Anterior cingulate cortex (tissue), 58 donors: ENCODE measurements at places on chromosomes 12 and 14.

DNA sequence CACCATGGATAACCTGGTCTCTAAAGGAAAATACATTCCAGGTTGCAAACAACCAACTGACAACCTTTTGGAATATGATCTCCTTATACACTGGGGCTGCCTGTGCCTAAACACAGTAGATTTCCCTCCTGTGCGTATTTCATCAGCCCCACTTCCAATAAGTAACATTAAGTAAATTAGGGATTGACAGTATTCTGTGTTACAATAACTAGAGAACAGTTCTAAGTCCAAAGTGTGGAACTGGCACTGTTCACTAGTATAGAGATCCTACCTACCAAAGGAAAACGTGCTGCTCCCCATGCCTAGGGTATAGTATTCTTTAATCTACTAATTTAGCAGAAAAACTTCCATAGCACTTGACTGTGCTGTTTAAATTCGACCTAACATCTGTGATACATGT lies 82.8 kb downstream of the SLC38A1 start:
- no peak for DNase-seq

DNA sequence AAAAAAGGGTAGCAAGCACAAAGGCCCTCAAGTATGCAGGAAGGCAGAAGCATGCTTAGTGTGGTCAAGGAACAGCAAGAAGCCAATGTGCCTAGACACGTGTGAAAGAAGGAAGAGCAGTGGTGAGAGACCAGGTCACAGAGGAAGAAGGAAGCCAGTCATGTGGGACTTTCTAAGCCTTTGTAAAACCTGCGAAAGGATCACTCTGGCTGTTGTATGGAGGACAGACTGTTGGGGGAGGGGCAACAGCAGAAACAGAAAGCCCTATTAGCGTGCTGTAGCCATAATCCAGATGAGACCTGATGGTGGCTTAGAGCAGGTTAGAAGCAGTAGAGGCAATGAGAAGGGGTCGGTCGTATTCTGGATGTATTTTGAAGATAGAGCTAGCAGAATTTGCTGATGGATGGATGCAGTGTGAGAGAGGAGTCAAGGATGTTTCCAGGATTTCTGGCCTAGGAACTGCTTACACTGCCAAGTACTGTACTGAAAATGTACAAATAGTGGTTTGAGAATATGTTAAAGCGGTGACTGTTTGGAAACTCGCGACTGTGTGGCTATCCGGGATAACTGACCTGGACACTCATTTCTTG lies 5.7 kb upstream of the MLF2 start:
- no peak for DNase-seq

GRCh38 chr12:87094356-87094755 lies 838.2 kb upstream of the MGAT4C start:
- DNase-seq = no peak

- no peak for DNase-seq
Observed at GRCh38 chr12:2675776-2676175, 119.0 kb upstream of the FKBP4 start.

- DNase-seq = no peak
Observed at GRCh38 chr12:124110372-124110883, 137.4 kb downstream of the ZNF664 start.

GRCh38 chr12:25904442-25904841 lies 54.0 kb upstream of the RASSF8 start:
- DNase-seq = no peak

DNA sequence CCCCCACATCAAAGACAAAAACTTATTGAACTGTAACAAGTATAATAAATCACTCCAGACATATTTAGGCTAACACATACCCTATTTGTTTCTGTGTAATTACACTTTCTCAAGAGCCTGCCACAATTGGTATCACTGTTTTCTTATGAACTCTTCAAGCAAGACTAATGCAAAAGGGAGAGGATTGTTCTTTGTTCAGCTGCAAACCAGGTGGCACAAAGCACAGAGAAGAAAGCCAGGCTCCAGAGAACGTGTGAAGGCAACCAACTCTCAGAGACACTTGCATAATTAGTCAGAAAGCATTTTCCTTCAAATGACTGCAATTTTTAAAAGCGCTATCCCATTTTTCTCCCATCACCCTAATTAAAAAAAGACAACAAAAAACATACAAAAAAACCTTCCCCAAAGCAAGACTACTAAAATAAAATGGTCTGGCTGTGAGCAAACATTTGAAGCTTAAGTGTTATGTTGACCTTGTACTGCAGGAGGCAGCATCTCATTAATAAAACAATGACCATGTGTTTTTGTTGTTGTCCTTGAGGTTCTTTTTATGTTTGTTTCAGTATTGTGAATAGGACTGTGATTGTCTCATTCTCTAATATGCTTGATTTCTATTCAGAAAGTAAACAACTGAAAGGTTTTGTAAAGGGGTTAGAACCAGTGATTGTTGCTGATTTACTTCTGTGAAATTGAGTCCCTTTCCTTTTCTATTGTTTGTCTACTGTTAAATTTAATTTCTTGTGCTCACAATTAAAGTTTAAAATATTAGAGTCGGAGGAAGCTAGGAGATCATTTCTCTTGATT lies 452.7 kb upstream of the PDE3A start:
- no peak for DNase-seq

DNA sequence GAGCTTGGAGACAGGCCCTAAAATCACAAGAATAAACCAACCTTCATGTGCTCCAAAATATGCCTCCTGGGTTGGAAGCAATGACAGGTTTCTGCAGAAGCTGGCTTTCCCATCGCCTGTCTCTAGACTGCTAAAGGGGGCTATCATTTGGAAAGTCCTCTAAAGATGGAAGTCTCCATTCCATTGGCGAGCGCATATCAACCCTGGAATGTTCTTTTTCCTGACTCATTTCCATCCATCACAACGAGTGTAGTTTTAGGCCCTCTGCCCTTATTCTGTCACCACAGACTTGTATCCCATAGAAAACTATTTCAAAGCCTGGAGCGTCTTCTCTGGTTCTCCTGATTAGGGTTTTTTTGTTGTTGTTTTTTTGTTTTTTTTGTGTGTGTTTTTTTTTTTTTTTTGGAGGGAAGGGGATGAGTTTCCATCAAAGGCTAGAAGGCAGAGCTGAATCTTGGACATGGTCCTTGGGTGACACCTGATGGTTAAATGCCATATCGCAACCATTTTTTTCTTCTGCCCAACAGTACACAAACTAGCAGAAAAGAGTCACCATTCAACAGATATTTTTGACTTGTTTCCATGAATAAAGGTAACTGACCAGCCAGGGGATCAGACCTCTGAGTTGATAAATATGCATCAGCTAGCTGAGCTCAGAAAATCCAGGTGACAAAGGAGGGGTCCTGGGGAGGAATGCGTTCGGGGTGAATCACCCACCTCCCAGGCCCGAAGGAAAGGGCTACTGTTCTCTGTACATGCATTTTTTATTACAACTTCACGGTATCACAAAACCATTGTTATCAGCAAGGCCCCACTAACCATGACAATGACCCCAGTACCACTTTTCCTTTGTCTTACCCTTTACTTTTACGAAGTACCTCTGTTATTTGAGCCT lies 40.5 kb downstream of the KCNA5 start:
- no peak for DNase-seq

GRCh38 chr12:116665666-116666304 lies 72.1 kb downstream of the SPRING1 start:
- DNase-seq = no peak

DNA sequence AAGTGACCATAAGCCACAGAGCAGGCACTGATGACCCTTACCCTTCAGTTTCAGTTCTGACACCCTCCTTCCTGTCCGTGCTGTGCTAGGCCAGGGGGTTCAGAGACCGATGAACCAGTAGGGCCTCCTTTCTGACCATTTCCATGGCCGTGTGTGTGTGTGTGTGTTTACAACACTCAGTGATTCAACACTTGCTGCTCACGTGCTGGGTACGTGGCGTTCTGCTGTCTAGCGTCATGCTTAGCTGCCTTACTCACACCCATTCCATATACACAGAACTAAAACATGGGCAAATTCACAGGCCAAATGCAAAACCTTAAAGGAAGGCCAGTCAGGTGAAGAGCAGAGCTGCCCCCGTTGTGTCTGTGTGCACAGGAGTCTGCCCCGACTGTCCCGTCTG lies 67.5 kb downstream of the DNAH10 start:
- no peak for DNase-seq

DNA sequence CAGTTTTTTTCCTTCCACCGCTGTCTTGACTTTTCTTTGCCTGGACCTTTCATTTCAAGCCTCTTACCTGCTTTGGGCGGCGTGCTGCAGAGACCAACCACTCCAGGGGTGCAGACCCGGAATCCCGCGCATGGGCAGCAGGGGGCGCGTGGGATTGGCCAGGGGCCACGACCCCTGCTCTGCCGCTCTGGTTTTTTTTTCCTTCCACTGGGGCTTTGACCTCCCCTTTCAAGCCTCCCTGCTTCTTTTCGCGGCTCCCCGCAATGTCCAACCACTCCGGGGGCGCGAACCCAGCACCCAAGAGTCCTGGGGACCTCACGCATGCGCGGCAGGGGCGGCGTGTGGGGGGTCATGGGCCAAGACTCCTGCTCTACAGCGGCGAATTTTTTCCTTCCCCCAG lies 325.1 kb downstream of the ALG10 start:
- no peak for DNase-seq

- DNase-seq = no peak
Observed at GRCh38 chr12:9867531-9867930, 1.6 kb downstream of the CLEC2B start.

- no peak for DNase-seq
Observed at GRCh38 chr12:103779410-103780092, 61.5 kb downstream of the NT5DC3 start.

- no peak for DNase-seq
Observed at GRCh38 chr14:60594062-60594461, 55.2 kb downstream of the SIX1 start.

- DNase-seq = no peak
Observed at GRCh38 chr14:64638625-64639024, 65.6 kb upstream of the PLEKHG3 start.

DNA sequence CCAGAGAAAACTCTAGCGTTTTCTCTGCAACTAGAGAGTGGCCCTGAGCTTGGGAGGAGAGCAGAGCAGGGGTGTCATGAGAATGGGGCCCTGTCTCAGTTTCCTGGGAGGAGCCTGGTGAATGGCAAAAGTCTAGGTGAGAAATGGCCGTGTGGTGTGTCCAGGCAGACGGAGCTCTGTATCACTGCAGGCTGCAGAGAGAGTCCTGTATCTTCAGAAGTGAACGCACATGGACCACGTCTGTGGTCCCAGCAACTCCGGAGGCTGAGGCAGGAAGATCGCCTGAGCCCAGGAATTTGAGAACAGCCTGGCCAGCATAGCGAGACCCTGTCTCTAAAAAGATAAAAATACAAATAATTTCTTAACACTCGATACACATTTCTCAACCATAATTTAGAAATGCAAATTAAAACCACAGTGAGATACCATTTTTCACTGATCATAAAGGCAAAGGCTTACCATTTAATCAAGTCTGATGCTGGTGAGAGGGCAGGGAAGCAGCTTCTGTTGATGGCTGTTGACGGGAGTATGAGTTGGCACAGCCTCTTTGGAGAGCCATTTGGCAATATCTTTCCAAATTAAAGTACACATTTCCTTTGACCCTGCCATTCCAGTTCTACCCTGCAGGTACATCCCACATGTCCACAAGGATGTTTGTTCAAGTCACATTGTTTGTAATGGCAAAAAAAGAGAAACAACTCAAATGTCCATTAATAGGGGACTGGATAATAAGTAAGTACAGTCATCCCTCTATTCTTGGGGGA lies 51.0 kb downstream of the NFKBIA start:
- DNase-seq = no peak

GRCh38 chr12:125889742-125890141 lies 824.5 kb downstream of the AACS start:
- DNase-seq = peak; percentile 7

DNA sequence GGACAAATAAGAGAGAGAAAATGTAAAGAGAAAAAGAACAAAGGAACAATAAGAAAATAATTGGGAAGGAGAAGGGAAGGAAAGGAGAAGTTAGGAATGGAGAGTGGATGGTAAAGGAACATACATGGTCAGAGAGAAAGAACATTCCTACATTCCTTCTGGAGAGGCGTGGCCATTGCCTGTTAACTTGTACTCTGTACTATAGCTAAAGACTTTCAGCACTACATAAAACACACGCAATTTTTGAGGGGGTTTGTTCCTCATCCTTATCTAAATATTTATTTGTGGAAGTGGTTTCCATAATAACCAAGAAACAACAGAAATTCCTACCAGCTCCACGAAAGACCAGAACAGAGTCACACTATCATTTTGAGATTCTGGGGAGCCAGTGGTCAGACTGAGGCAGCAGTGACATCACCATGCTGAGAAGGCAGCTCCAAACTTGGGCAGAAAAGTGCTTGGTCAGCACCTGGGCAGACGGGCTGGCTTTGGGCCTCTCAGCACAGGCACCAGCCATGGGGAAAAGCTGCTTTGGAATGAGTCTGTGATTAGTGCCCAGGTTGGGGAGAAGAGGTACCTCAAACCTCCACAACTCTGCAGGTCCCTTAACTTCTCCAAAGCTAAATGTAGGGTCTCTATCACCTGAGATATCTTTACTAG lies 125.9 kb upstream of the NTF3 start:
- DNase-seq = no peak

GRCh38 chr14:51610771-51611170 lies 40.9 kb upstream of the FRMD6 start:
- no peak for DNase-seq

DNA sequence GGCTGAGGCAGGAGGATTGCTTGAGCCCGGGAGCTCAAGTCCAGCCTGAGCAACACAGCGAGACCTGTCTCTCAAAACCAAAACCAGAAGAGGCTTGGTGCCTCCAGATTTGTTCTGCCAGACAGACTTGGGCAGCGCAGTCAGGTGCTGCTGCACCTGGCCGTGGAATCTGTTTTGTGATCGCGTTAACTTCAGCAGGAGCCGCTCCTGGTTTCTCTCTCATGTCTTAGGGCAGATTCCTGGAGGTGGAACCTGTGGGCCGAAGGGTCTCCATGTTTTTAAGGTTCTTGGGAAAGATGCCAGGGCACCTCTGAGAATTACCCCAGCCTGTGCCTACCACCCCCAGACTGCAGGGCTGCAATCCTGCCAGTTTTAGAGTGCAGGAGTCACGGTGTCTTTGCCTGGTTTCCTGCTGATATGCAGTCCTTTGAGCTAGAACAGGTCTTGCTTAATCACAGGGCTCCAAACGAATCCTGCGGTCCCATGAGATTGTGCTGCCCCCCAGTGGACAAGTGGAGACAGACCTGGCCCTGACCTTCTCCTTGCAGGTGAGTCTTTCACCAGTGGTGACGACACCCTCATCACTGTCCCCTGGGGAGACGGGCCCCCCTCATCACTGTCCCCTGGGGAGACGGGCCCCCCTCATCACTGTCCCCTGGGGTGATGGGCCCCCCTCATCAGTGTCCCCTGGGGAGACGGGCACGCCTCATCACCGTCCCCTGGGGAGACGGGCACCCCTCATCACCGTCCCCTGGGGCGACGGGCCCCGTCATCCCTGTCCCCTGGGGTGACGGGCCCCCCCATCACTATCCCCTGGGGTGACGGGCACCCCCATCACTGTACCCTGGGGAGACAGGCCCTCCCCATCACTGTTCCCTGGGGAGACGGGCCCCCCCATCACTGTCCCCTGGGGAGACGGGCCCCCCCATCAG lies 37.6 kb downstream of the PACS2 start:
- peak; percentile 72 for DNase-seq

- no peak for DNase-seq
Observed at GRCh38 chr12:88921890-88922532, 341.7 kb upstream of the KITLG start.

- DNase-seq = no peak
Observed at GRCh38 chr12:106919910-106920544, 35.7 kb upstream of the TMEM263 start.

GRCh38 chr14:54610051-54610977 lies 43.4 kb downstream of the SAMD4A start:
- no peak for DNase-seq

GRCh38 chr14:41718477-41719166 lies 111.9 kb downstream of the LRFN5 start:
- no peak for DNase-seq

- no peak for DNase-seq
Observed at GRCh38 chr12:65364046-65364445, 85.6 kb downstream of the MSRB3 start.
